ENCODE measurements at places on chromosomes 4 and X. TPM values are rescaled to one million over a fixed set of nuclear protein-coding genes. Genes with fewer than 3 reads are reported as not detected.

- DNase-seq = no peak
These were observed 637.6 kb downstream of the MID1IP1 start for GRCh38 chrX:39438603-39439602.

DNA sequence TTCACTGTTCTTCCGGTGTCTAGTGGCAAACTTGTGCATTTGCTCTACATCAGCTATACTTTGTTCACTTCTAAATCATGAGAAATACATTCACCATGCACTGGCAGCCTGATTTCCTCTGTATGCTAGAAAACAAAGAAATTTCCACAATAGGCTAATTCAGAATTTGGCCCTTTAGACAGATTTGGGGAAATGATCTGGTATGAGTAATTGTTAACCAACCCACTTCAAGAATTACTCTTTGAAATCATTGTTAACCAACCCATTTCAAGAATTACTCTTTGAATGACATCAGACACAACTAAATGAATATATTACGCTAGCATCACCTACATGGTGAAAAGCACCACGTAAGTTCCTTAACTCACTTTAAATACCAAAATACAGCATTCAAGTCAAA lies 14.6 kb downstream of the APBB2 start:
- DNase-seq = no peak

- DNase-seq = no peak
These were observed 59.8 kb downstream of the TRAPPC11 start for GRCh38 chr4:183718876-183719275.

GRCh38 chr4:101211146-101211553 lies 136.2 kb downstream of the PPP3CA start:
- no peak for DNase-seq

DNA sequence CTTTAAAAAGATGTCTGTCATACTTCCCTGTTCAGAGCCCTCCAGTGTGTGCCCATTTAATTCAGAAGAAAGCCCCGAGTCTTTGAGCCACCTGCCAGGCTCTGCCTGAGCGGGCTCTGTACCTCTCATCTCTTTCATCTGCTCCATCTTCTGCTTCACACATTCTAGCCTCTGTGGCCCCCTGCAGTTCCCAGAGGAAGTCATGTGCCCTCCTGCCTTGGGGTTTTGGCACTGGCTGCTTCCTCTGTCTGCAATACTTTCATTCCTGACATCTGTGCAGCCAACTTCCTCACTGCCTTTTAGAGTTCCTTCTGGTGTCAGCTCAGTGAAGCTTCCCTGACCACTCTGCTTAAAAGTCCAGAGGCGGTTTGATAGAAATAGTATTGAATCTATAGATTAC lies 6.2 kb upstream of the STK32B start:
- no peak for DNase-seq

- DNase-seq = no peak
These were observed 82.9 kb downstream of the NFKB1 start for GRCh38 chr4:102584091-102584490.

DNA sequence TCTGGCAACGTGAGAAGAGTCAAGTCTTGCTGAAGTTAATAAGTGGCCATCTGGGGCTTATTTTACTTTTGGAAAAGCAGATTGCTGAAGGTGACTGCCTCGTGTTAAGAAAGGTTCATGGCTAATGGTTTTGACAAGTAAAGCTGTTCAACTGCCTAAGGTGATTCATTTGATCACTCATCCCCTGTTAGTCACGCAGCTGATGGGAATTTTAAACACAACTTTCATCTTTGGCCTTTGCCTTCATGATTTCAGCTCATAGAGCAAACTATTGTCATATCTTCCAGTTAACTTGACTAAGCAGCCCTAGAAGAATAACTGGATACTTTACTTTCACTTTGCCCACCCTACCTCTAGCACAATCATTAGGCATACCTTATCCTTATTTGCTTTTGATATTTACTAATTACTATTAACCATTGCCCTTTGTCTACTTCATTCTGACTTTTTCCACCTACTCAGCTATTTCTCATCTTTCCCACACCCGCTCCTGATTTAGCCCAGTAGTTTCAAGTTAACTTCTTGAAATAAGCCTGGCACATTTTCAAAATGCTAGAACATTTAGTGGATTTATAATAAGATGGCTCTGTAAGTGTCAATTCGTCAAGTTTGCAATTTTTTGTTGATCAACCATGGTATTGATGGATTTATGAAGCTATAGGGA lies 170.6 kb upstream of the S100G start:
- no peak for DNase-seq

- peak; percentile 25 for DNase-seq
These were observed 12.2 kb upstream of the MTMR1 start for GRCh38 chrX:150680974-150681373.

DNA sequence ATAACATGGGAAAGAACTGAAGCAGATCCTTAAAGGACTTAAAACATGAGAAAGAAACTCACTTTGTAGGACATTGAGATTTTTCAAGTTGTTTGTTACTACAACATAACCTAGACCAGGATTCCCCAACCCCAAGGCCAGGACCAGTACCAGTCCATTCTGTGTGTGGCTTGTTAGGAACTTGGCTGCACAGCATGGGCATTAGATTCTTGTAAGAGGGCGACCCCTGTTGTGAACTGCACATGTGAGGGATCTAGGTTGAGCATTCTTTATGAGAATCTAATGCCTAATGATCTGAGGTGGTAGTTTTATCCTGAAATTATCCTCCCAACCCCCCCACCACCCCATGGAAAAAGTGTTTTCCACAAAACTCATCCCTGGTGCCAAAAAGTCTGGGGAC lies 566.1 kb downstream of the KCTD8 start:
- no peak for DNase-seq

DNA sequence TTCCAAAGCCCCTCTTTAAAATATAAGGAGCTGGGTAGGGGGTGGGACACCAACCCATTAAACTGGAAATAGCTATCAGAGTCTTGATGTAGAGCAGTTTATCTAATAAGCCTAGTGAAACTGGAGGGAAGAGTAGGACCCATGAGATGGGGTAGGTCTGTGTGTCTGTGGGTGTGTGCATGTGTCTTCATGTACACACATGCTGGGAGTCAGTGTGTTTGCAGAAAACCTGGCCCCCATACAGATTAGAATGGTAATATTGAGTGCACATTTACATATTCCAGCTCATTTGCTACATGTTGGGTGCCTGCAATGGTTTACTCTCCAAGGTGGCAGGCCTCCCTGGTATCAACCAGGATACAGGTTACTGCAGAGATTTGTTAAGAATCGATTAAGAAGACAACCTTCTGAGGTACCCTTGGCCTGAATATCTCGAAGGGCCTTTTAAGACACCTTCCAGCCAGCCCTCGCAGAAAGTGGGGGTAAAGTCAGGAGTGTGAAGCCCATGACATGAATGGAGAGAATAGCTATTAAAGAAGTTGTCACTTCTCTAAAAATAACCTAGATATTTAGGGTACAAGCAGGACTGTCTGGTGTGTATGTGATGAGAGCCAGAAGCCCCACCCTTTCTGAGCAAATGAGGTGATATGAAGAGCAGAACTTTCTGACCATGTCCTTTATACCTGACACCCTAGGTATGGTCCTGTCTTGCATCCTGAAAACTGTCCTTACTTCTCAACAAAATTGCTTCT lies 75.7 kb upstream of the TEX13D start:
- no peak for DNase-seq

- no peak for DNase-seq
These were observed 4.2 kb upstream of the MTMR1 start for GRCh38 chrX:150688911-150689451.

DNA sequence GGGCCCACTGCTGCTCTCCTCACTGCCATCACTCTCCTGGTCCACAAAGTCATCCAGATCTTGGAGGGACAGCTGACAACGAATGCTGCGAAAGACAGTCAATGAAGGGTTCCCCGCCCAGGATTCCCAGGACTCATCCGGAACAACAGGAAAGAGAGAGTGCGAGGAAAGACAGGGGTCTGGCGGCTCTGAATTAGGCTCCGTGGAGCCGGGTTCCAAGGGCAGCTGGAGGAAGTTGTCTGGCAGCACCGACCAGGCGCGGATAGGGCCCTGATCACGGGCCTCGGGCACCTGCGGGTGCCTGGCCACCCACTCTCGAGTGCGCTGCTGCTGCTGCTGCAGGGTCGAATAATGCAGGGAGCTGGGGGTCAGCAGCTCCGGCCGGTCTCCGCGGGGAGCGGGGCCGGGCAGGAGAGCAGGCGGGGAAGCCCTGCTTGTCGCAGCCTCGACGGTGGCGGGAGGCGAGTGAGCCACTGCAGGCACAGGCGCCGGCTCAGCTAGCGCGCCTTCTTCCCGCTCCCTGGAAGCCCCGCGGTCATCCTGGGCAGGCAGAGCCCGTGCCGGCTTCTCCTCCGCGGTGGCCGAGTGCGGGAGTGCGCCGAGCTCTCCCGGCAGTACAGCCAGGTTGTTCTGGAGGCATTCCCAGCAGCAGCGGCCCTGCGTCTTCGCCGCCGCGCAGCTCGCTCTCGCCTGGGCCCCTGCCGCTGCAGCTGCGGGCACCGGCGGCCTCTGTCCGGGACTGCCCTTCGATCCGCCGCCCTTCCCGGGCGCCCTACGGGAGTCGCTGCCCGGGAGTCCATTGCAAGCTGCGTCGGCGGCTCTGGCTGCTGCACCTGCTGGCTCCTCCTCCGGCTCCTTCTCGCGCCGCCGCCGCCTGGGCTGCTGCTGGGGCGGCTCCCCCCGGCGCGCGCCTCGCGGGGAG lies 1.1 kb downstream of the SOWAHB start:
- DNase-seq = no peak

DNA sequence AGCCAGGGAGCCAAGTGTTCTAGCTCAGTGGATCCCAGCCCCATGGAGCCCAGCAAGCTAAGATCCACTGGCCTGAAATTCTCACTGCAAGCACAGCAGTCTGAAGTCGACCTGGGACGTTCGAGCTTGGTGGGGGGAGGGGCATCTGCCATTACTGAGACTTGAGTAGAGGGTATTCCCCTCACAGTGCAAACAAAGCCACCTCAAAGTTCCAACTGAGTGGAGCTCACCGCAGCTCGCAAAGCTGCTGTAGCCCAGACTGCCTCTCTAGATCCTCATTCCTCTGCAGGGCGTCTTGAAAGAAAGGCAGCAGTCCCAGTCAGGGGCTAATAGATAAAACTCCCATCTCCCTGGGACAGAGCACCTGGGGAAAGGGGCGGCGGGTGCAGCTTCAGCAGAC lies 226.3 kb downstream of the ZIC3 start:
- no peak for DNase-seq

DNA sequence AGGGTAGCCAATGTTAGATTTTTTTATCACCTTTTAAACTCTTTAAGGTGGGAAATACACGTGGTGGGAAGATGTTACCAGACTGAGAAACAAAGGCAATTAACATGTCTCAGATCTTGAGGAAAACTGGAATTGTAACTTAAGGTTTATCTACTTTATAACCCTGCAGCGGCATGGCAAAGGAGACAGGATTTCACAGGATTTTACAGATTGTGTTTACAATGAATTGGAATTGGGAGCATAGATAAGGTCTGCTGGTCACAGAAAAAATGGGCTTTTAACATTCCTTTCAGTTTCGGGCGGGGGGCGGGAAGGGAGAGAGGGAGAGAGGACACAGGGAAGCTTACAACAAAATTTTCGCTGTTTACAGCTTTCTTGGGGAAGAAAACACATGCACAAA lies 467.5 kb upstream of the CT83 start:
- no peak for DNase-seq

DNA sequence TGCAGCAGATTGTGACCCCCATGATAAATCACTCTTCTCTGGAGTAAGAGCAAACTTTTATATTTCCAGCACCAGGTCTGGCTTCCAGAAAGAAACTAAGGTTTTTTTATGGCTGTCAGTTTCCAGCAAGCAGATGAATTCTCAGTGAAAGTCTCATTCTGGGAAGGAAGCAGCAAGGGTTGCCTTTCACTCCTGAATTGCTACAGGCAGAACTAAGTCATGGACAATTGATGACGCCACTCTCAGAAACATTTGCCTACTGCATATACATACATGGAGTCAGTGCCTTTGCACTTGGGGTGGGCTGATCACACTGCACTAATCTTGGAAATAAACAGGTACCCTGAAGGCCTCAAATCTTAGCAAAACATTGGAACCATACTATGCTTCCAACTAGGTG lies 80.0 kb downstream of the IL21 start:
- DNase-seq = no peak

DNA sequence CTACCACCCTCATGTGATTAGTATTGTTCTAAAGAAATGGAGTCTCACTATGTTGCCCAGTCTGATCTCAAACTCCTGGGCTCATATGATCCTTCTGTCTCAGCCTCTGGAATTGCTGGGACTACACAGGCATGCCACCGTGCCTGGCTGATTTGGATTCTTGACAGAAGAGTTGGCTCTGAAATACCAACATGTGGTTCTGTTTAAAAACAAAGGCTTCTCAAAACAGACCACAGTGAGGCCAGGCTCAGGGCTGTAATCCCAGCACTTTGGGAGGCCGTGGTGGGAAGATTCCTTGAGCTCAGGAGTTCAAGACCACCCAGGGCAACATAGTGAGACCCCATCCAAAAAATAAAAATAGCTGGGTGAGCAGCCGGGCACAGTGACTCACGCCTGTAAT lies 126.7 kb downstream of the DHRSX start:
- no peak for DNase-seq

GRCh38 chr4:10530137-10530786 lies 73.0 kb upstream of the ZNF518B start:
- no peak for DNase-seq

DNA sequence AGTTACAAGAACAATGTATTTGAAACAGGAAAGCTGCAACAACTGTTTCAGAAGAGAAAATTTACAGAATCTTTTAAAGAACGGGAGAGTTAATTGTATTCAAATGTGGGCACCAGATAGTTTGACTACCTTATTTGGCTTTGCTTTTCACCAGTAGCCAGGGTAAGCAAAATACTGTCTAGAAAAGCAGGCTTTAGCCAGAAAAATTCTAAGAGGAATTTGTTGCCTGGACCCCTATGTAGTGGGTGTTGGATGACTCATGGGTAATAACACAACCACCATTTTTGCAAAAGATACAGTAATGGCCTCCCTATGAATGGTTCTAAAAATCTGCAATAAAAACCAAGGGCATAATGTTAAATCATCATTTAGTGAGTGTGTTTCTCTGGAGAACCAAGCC lies 233.4 kb upstream of the ANXA3 start:
- no peak for DNase-seq

DNA sequence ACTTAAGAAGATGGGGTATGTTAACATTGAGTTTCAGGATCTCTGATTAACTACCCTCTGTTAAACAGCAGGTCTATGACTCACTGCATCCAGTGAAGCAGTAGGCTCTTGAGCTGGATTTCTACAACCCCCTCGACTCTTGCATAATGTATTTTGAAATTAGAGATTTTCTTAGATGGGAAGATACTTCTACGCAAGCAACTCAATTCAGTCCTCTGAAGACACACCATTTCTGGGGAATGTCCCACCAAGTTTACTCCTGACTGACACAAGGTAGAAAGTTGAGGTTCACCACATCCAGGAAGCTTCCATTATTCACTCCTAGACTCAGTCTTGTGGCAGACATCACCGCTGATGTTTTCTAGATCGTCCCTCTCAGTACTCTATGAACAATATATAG lies 12.9 kb downstream of the PALLD start:
- DNase-seq = no peak

GRCh38 chr4:145776208-145776607 lies 96.3 kb downstream of the C4orf51 start:
- DNase-seq = no peak

The GRIA2 gene
- total RNA-seq = 2.6 TPM

The SLC25A6 gene
- 630 TPM for total RNA-seq

The TLL1 gene
- 12.9 TPM for total RNA-seq

The P2RY4 gene
- not detected for total RNA-seq

The SUV39H1 gene
- total RNA-seq = 3.6 TPM

The SRPX2 gene
- total RNA-seq = 4.8 TPM

The NDNF gene
- total RNA-seq = 55.6 TPM

Data from ovary (tissue), 10 donors.